ENCODE measurements at places on chromosomes 4 and X.
A peak's percentile ranks its signal among the peaks of the same experiment; 100 is the strongest.

DNA sequence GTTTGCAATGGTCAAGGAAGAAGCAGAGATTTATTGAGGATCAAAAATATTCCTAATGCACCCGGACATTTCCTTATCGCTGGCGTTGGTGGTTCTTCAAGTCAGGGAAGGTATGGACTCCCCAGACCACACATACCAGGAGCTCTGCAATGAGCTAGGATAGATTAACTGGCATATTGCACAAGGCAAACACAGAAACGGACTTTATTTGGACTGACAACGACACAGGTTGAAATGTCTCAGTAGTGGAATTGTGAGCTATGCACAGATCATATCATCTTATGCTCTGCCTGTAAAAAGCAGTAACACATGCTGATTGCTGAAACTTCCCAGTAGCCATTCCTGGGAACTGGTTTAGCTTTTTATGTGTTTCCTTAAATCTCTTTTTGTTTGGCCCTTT is 1.7 kb downstream of the TSPAN7 start:
- no peak for DNase-seq

DNA sequence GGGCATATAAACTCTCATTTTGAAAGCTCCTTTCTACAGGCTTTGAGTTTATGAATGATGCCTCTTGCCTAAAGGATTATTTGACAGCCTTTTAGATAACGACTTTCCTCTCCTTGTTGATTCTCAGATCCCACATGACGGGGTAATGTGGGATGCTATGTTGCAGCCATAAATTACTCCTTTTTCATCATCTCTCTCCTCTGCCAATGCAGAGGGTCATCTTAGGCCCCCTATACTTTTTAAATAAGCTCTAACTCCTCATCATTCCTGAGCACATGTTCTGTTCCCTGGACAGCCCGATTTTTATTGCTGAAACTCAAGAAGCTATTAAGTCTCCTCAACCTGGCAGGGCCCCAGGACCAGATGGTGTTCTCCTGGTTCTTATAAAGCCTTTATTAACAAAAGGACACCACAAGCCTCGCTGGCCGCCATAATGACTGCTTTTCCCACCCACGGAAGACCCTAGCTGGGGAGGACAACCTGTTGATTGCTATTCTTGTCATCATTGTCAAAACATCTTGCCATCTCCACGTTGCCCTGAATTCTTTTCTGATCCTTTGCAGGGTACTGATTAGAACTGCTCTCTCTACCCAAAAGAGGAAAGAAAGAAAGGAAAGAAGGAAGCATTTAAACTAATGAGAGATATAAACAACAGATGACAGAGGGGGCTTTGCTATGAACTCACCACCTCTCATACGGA is 150.7 kb downstream of the DHX15 start:
- no peak for DNase-seq

DNA sequence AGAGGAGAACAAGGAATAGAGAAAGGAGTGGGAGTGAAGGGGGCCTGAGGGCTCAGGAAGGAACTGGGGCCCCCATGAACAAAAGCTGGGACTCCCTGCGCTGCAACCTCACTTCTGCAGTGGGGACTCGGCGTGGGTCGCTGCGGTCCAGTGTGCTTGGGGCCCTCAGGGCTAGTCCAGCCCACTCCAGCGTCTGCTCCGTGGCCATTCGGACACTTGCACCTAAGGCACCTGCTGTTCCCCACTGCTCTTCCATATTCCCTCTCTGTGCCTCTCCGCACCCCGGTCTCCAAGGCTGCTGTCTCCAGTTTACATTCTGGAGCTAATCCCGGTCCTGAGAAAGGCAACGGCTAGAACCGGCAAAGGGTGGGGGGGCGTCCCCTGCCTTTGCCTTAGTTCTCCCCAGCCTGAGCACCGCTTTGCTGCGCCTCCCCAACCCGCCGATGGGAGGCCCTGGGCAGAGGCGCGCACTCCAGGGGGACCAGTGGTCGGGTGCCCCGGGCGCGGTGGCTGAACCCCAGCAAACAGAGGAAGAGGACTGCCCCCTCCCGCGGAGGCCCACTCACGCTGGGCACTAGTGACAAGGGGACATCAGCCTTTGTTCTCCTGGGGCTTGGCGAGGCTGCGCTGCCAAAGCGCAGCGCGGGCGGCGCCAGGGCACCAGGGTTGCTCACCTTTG is 327.7 kb upstream of the F9 start:
- DNase-seq = no peak

- no peak for DNase-seq
Observed at GRCh38 chr4:113837397-113837796, 75.9 kb upstream of the CAMK2D start.

GRCh38 chr4:177229331-177229730 is 80.3 kb upstream of the NEIL3 start:
- no peak for DNase-seq

DNA sequence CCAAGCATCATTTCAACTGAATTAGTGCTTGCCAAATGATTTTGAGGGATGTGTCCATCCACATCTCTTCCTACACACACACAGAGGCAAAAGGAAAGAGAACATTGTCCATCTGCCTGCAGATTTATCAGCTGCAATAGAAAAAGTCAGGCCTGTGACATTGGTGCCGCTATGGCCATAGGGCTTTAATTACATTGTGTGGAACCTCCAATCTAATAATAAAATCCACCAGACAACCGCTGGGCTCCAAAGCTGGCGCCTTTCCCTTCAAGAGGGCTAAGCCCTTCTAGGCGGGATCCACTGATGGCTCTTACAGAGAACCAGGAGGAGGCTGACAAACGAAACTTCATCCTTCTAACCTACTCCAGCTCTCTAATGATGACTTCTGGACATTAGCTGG is 60.6 kb downstream of the PHOX2B start:
- no peak for DNase-seq

- peak; percentile 86 for DNase-seq
Observed at GRCh38 chrX:94361241-94361640, 687.2 kb downstream of the FAM133A start.

DNA sequence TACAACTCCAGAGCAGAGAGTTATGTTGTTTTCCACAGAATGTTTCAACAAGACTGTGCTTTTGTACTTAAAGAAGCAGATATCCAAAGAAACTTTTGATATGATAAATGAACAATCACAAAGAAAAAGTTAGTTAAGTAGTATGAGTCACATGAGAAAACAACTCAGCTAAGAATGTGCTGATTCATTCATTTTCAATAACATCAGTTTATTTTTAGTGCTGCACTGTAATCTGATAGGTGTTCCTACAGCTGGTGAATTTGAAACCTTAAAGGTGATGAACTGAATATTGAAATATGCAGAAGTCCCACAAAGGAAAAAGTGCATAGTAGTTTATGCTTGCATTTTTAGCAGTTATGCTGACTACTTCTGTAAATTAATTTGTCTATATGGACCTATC is 180.3 kb upstream of the TENM3 start:
- DNase-seq = no peak

DNA sequence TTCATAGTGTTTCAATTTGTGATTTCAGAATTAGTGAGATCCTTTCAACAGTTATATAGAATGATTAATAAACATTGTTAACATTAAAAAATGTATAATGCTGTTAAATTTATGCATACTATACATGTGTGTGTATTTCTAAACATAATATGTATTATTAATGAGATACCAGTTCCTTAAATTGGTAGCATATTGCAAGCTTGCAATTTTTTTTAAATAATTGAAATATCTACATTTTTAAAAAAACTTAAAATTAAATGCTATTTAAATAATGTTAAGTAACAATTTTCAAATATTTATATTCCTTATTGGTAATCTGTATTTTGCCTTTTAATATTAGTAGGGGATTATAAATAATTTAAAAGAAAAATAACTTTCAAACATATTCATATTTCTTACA is 1479.5 kb upstream of the PCDH7 start:
- no peak for DNase-seq

Measured in islet precursor cell (in vitro differentiated cells).